ENCODE measurements at places on chromosomes 11 and 22.
A peak's percentile ranks its signal among the peaks of the same experiment; 100 is the strongest.

DNA sequence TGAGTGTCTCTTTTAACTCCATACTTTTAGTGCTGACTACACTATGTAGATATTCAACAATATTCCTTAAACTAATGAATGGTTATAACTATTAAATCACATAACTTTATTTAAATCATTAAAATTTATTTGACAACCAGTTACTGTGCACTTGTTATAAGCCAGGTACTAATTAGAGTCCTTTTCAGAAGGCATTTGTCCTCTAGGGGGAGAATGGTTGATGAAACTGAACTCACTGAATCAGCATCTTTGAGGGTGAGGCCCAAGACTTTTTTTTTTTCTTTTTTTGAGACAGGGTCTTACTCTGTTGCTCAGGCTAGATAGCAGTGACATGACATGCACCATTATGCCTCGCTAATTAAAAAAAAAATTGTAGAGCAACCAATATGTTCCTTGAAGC, 515.6 kb upstream of the CCDC90B start:
- H3K27ac ChIP-seq = no peak overlapping the region
- H3K27me3 ChIP-seq = no peaks in the 10 kb centered on the region
- H3K4me1 ChIP-seq = no peaks in the 10 kb centered on the region
- H3K4me3 ChIP-seq = no peak overlapping the region
- no peak for DNase-seq
- no peaks in the 10 kb centered on the region for H3K36me3 ChIP-seq

GRCh38 chr11:46293641-46294103, 16.2 kb downstream of the CREB3L1 start:
- no peak overlapping the region for H3K27ac ChIP-seq
- H3K27me3 ChIP-seq = no peaks in the 10 kb centered on the region
- no peaks in the 10 kb centered on the region for H3K36me3 ChIP-seq
- no peak overlapping the region for H3K4me3 ChIP-seq
- no peak for DNase-seq

DNA sequence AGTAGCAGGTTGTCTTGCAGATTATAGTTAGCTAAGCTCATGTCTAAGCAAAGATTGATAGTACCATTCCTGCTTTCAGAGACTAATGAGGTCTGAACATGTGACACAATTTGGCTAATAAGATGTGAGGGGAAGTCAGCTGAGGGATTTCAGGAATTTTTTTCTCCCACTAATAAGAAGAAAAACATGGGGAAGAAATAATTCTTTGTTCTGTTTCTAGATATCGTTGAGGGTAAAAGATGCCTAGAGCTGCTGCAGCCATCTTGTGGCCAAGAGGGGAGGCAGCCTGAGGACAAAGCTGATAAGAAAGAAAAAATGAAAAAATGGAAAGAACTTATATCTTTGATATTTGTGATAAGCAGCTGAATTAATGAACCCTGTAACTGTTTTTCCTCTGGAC, 1334.4 kb downstream of the LRRC4C start:
- no peak overlapping the region for H3K4me3 ChIP-seq
- H3K27ac ChIP-seq = no peak overlapping the region
- H3K27me3 ChIP-seq = no peaks in the 10 kb centered on the region

GRCh38 chr11:111513240-111513605, 1.0 kb upstream of the BTG4 start:
- H3K4me1 ChIP-seq = no peaks in the 10 kb centered on the region
- H3K27ac ChIP-seq = no peak overlapping the region
- H3K4me3 ChIP-seq = no peak overlapping the region
- peaks cover 42% of the 10 kb centered on the region for H3K27me3 ChIP-seq
- DNase-seq = no peak

GRCh38 chr11:34145847-34146381, 40.5 kb downstream of the NAT10 start:
- peaks cover 11% of the 10 kb centered on the region for H3K4me1 ChIP-seq
- no peak overlapping the region for H3K4me3 ChIP-seq
- no peak overlapping the region for H3K27ac ChIP-seq
- H3K36me3 ChIP-seq = no peaks in the 10 kb centered on the region
- DNase-seq = no peak

DNA sequence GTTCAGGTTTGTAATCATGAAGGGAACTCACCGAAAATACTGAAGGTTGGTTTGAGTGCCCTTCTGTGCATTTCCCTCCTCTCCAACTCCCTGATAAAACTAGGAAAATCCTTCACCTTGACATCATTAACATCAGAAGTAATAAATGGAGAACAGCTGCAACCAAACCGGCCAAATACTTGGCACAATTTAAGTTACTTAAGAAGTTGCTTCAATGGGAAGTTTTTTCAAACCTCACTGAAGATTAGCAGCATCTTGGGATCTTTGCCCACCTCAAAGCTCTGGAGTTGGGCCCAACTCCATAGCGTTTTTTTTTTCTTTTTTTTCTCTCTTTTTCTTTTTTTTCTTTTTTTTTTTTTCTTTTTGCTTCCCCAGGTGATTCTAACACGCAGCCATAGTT, 784.8 kb downstream of the KCNA4 start:
- no peaks in the 10 kb centered on the region for H3K4me1 ChIP-seq
- H3K27ac ChIP-seq = no peak overlapping the region
- DNase-seq = no peak
- H3K4me3 ChIP-seq = no peak overlapping the region
- H3K27me3 ChIP-seq = no peaks in the 10 kb centered on the region

DNA sequence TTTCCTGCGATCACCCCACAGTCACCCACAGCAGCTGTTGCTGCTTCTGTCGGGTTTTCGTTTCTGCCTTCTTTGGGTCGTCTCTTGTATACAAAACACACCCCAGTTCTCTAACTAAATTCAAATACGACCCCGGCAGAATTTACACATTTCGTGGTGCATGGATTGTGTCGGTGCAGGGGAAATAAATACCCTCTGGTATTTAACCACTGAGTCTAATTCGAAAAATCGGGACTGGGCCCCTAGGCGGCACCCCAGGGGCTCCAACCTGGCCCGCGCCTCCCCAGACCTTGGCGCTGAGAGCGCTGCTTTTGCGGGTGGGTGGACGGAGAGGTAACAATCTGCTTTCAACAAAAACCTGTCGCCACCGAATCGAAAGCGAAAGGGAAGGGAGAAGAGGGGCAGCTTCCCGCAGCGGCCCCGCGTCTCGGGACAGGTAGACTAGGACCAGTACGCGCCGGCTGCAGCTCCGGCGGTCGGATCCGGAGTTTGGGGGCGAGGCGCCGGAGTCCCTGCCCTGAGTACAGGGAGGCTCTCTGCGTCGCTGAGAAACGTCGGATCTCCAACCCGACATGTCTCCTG, 4.4 kb downstream of the ALX4 start:
- H3K4me3 ChIP-seq = peak overlapping the region; percentile 13
- peaks cover 26% of the 10 kb centered on the region for H3K4me1 ChIP-seq
- no peak overlapping the region for H3K27ac ChIP-seq
- no peaks in the 10 kb centered on the region for H3K36me3 ChIP-seq

DNA sequence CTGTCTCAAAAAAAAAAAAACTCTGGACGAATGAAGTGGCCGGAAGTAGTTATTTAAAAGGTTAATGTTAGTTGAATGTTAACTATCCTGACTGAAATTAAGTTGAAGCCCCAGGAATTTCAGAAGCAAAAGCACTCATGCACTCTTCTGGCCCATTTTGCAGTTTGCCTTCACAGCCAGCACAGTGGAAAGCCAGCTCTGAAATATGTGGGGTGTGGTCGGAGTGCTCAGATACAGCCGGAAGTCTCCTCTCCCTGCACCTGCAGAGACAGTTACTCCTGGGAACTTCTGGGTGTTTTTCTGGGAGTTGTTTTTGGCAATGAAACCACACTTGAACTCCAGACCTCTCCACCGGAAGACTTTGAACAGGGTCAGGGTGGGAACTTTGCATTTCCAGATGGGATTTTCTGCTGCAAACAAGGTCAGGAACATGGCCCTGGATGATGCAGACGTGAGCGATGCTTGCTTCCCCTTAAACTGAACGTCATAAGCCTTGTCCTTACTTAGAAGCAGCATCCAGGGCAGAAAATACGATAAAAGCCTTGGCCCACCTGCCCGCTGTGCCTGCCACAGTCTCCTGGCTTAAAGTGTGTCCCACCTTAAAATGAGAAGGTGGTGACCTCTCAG, 21.5 kb upstream of the CABP2 start:
- H3K27me3 ChIP-seq = no peaks in the 10 kb centered on the region
- peaks cover 6% of the 10 kb centered on the region for H3K4me1 ChIP-seq
- H3K36me3 ChIP-seq = no peaks in the 10 kb centered on the region
- no peak for DNase-seq

DNA sequence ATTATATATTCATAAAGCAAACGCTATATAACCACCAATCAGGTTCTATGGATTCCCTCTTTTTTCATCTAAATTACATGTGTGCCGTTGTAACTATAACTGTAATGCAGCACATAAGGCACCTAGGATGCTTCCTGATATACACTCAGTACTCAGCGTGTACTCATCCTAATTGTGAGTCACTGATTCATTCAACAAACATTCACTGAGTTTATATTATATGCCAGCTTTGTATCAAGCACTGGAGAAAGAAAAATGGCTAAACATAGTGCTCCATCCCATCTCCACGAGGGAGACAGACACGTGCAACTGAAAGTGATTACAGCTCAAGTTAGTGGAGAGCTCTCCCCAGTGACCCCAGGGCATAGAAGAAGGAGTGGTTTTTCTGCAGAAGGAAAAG, 49.9 kb upstream of the SYN3 start:
- no peak overlapping the region for H3K4me3 ChIP-seq
- H3K27me3 ChIP-seq = no peaks in the 10 kb centered on the region
- H3K27ac ChIP-seq = no peak overlapping the region
- no peak for DNase-seq
- H3K4me1 ChIP-seq = no peaks in the 10 kb centered on the region

GRCh38 chr11:106770489-106771085, 247.7 kb downstream of the GUCY1A2 start:
- H3K36me3 ChIP-seq = no peaks in the 10 kb centered on the region
- no peaks in the 10 kb centered on the region for H3K27me3 ChIP-seq
- H3K4me3 ChIP-seq = no peak overlapping the region
- no peak overlapping the region for H3K27ac ChIP-seq
- DNase-seq = no peak
- H3K4me1 ChIP-seq = no peaks in the 10 kb centered on the region

DNA sequence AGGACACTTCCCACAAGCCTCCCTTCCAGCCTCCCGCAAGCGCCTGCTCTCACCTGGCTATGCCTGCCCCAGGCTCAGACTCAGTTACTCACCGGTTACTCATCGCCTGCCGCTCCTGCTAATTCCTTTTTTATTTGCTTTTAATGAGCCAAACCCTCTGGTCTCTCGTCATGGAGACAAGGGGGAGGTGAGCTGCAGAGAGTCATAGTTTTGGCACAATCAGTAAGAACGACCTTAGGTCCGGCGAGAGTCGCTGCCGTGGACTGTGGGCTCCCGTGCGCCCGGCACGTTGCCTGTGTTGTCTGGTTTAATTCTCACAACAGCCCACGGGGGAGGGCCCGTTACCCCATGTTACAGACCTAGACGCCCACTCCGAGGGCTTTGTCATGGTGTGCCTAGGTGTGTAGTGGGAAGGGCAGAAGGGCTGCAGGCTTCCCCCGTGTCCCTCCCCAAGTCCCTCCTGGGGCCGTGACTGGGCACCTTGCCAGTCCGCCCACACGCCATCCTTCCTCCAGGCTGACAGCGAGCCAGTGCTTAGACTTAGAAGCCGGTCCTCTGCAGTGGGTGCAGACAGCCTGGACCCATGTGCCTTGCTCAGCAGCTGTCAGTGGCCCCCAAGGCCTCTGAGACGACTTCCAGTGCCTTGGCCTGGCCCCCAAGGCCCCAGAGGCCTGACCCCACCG, 42.2 kb downstream of the WNT7B start:
- H3K4me1 ChIP-seq = no peaks in the 10 kb centered on the region
- no peak overlapping the region for H3K4me3 ChIP-seq
- H3K36me3 ChIP-seq = no peaks in the 10 kb centered on the region
- DNase-seq = no peak
- no peak overlapping the region for H3K27ac ChIP-seq

GRCh38 chr11:77590194-77590782, 535 bp downstream of the AQP11 start:
- H3K27me3 ChIP-seq = no peaks in the 10 kb centered on the region
- H3K27ac ChIP-seq = peak overlapping the region; percentile 83
- H3K36me3 ChIP-seq = no peaks in the 10 kb centered on the region
- H3K4me3 ChIP-seq = peak overlapping the region; percentile 69

- no peaks in the 10 kb centered on the region for H3K4me1 ChIP-seq
- H3K4me3 ChIP-seq = no peak overlapping the region
- no peak for DNase-seq
- no peaks in the 10 kb centered on the region for H3K27me3 ChIP-seq
These were observed 104.5 kb downstream of the FAT3 start for GRCh38 chr11:92329137-92329536.

DNA sequence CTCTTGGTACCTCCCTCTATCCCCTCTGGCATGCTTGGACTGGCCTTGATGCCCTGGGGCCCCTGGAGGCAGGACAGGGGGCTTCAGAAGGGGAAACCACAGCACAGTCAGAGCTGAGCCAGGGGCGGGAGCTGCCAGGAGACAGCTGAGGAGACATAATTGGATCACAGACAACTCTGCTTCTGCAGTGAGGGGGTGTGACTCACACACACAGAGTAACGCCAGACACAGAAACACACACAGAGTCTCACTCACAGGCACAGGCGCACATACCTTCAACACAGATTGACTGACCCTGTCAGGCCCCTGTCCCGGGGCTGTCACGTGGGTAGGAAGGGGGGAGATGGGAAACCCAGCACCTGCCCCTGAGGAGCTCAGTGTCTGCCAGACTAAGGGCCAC, 20.6 kb downstream of the STARD10 start:
- H3K36me3 ChIP-seq = peaks cover 3% of the 10 kb centered on the region
- H3K27ac ChIP-seq = no peak overlapping the region
- H3K4me1 ChIP-seq = peaks cover 16% of the 10 kb centered on the region
- DNase-seq = no peak
- no peaks in the 10 kb centered on the region for H3K27me3 ChIP-seq

- no peak for DNase-seq
- no peaks in the 10 kb centered on the region for H3K4me1 ChIP-seq
- H3K27ac ChIP-seq = no peak overlapping the region
- no peaks in the 10 kb centered on the region for H3K36me3 ChIP-seq
- no peaks in the 10 kb centered on the region for H3K27me3 ChIP-seq
- no peak overlapping the region for H3K4me3 ChIP-seq
These were observed 137.3 kb upstream of the SORL1-AS1 start for GRCh38 chr11:121589946-121590537.

DNA sequence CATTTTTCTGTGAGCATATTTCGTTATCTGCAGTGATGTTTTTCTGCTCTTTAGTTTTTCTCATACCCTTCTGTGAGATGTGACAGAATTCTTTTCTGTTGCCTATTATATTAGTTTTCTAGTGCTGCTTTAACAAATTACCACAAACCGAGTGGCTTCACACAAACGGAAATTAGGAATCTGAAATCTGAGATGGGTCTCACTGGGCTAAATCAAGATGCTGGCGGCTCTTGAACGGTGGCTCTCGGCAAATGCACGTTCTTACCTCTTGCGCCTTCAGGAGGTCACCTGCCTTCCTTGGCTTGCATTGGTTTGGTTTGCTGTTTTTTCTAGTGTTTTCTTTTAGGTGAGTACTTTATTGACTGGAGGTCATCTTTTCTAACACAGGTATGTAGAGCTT, 13.0 kb downstream of the ZBED4 start:
- H3K4me1 ChIP-seq = no peaks in the 10 kb centered on the region
- no peak overlapping the region for H3K27ac ChIP-seq
- no peaks in the 10 kb centered on the region for H3K27me3 ChIP-seq
- H3K36me3 ChIP-seq = peaks cover 53% of the 10 kb centered on the region
- H3K4me3 ChIP-seq = no peak overlapping the region

- no peaks in the 10 kb centered on the region for H3K36me3 ChIP-seq
- no peaks in the 10 kb centered on the region for H3K27me3 ChIP-seq
- no peak for DNase-seq
- no peaks in the 10 kb centered on the region for H3K4me1 ChIP-seq
- no peak overlapping the region for H3K27ac ChIP-seq
These were observed 151.9 kb downstream of the DBX1 start for GRCh38 chr11:20008190-20008870.

Data from tibial nerve (tissue), 4 donors.